ENCODE measurements at places on chromosomes 2 and 18.

GRCh38 chr18:23828426-23828825, 139.2 kb downstream of the LAMA3 start:
- no peak for DNase-seq

DNA sequence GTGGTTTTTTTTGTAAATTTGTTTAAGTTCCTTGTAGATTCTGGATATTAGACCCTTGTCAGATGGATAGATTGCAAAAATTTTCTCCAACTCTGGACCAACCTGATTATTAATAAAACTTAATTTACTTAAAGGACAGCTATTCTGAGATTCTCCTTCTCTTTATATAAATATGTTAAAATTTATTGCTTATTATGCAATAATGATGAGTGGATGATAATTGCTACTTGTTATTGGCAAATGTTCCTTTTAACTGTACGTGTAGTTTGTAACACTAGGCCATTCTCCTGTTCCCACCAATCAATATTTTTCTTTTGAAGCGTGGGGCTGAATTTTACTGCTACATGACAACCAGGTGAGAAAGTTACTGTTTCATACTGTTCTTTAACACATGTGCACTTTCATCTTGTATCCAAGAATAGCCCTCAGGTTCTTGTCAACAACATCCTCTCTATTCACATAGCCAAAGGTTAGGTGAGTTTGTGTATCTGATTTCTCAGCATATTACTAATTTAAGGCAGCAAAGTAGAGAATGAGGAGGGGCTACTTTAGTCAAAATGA, 16.6 kb upstream of the STK17B start:
- DNase-seq: no peak

GRCh38 chr2:52897511-52898044, 870.0 kb upstream of the CHAC2 start:
- DNase-seq: no peak

DNA sequence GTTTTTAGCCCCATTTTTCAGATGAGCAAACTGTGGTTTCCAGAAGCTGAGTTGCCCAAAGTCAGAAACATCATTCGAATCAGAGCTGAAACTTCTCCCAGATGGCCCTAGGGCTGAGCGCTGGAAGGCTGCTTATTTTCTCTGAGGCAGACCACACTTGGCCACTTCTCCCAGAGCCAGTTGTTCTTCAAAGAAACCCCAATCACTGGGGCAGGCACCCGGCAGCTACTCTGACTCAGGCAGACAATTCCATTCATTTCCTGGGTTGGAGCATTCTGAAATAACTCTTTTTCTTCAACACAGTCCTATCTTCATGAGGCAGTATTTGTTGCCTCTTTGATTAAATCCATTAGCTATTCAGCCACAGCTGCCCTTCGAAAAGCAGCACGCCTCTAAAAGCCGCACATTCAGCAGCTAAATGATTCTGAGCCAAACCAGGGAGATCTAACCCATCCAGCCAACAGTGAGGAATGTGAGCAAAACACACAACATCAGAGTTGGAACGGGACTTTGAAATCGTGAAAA, 40.9 kb downstream of the LRATD1 start:
- no peak for DNase-seq

DNA sequence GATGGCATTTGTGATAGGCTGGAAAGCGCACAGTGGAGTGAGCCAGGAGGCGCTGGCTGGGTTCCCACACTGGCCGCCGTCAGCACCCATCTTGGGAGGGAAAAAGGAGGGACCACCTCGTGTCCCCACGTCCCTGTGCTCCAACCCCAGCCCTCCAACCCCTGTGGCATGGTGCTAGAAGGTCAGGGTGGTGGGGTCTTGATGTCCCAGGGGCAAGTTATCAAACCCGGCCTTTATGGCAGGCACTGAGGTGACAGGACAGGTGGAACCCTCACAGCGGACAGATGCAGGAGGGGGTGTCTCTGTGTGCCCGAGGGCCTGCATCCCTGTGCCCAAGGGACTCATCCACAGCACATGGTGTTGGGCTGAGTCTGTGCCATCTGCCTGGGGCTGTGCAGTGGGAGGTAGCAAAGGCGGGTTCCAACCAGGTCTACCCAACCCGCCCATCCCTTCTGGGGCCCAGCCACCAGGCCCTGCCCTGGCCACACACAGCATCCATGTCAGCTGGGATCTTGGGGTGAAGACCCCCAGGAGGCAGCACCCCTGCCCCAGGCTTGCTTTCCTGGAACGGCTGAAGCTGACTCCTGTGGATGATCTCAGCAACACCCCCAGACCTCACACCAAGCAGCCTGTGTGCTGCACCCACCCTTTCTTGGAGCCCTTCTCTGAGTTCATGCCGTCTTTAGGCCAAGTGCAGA, 246.1 kb downstream of the NDUFA10 start:
- DNase-seq: no peak

DNA sequence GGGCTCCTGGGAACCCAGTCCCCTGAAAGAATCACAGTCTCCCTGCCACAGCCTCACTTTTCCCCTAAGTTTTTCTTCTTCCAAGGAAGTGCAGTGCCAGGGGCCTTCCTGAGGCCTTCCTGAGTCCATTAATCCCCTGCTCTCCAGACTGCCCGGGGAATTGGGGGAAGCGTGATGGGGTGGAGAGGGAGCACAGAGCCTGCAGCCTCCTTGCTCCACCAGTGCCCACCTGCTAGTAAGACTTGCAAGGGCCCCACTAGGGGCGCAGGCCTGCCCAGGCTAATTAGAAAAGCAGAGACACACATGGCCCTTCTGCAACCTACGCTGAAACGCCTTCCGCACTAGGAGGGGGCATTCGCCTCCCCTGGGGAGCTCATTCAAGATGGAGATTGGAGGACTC, 110.6 kb downstream of the MRO start:
- no peak for DNase-seq

DNA sequence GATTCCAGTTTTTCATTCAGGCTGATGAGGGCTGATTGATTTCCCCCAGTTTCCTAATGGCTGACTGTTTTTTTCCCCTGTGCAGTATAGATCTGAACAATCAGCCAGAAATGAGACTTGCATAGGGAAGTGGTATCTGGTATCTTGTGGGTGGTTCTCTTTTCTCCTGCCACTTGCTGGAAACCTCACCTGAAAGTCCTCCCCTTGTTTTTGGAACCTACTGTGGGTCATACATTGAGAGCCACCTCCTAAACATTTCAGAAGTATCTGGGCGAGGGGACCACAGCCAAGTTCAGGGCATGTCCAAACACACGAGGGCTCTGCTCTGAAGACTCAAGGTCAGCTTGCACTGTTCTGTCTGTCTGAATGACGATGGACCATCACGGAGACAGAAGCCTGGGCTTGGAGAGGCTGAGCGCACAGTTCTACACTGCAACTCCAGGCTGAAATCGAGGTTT, 19.3 kb downstream of the ALPK2 start:
- DNase-seq: no peak

GRCh38 chr2:40228310-40228709, 223.6 kb downstream of the SLC8A1 start:
- DNase-seq: no peak

- DNase-seq: no peak
Observed at GRCh38 chr2:202639231-202639630, 4.5 kb downstream of the FAM117B start.

GRCh38 chr18:46581648-46582047, 75.4 kb downstream of the LOXHD1 start:
- DNase-seq: no peak

- DNase-seq: no peak
Observed at GRCh38 chr2:19799881-19800780, 101.7 kb downstream of the TTC32 start.

Data from hematopoietic multipotent progenitor cell treated with erythropoietin and hydrocortisone succinate and interleukin-3 and kit ligand, for 15 days (in vitro differentiated cells).